Stimulated activated CD4-positive, alpha-beta T cell treated with anti-CD3 and anti-CD28 coated beads, Interleukin-1b, Interleukin-23, amount 100 ng/mL, for 1 hour (primary cell): ENCODE measurements at places on chromosomes 11 and 22.

DNA sequence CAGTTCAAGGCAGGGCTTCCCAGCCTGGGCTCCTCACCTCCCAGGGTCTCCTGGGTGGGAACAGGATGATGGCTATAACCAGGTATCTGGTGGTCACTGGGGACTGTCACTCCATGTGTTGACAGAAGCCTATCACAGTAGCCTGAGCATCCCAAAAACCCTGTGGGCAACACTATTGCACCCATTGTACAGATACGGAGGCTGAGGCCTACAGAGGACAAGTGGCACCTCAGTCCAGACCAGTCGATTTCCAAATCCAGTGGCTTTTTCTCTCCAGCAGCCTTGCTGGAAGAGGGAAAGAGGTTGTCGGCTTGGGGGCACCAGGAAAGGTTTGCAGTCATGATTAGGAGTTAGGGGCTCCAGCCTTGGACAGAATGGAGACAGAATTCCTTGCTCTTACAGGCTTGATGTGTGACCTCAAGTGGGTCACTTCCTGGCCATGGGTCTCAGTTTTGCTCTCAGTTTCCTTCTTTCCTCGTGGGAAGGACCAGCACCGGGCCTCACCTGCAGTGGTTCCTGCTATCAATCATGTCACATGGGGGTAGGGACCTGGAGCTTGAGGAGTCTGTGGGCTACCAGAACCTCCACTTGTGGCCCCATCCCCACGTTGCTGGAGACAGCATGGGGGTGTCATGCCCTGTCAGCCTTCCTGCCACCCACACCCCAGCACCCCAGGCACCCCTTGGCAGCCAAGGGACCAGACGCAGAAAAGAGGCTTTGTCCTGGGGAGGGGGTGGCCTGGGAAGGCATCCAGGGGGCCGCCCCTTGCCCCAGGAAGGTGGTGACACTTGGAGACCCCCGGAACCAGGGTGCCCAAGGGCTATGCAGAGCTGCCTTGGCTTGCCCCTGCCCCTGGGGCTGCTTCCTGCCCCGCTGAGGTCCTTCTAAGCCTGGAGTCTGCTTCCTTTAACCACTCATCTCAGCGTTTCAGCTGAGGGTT is 2.1 kb downstream of the EMID1 start:
- DNase-seq: no peak

DNA sequence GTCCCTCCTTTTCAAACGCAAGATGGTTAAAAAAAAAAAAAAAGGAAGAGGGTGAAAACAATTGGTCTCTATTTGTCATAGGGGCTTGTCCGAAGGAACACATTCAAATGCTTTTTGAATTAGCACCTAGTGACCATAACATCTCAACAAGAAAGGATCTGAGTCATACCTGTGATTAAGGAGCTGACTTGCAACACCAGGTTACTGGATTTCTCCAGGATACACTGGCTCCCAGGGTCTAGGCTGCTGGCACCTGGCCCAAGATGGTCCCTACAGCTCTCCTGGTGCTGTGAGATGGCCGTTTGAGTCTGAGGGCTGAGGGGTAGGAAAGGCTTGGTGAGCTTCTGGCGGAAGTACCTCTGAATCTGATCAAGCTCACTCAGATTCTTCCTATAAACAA is 28.4 kb upstream of the UCP3 start:
- no peak for DNase-seq

DNA sequence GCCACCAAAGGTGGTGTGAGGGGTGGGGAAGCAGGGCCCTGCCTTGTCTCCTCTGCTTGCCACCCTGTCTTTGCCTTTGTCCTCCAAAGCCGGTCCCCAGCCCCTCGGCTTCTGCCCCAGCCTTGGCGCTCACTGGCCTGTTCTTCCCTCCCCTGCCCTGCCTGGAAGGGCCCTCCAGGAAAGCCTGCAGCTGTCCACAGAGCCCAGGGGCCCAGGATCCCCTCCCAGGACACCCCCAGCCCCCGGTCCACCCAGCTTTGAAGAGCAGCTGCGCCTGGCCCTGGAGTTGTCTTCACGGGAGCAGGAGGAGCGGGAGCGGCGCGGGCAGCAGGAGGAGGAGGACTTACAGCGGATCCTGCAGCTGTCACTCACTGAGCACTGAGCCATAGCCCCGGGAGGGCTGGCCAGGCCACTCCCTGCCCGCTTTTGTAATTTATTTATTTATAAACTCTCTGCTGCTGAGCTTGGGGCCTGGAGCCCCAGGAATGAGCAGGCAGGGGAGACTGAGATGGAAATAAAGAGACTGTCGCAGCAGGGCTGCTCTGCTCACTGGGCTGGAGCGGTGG is 1.3 kb upstream of the SSH3 start:
- DNase-seq: no peak

DNA sequence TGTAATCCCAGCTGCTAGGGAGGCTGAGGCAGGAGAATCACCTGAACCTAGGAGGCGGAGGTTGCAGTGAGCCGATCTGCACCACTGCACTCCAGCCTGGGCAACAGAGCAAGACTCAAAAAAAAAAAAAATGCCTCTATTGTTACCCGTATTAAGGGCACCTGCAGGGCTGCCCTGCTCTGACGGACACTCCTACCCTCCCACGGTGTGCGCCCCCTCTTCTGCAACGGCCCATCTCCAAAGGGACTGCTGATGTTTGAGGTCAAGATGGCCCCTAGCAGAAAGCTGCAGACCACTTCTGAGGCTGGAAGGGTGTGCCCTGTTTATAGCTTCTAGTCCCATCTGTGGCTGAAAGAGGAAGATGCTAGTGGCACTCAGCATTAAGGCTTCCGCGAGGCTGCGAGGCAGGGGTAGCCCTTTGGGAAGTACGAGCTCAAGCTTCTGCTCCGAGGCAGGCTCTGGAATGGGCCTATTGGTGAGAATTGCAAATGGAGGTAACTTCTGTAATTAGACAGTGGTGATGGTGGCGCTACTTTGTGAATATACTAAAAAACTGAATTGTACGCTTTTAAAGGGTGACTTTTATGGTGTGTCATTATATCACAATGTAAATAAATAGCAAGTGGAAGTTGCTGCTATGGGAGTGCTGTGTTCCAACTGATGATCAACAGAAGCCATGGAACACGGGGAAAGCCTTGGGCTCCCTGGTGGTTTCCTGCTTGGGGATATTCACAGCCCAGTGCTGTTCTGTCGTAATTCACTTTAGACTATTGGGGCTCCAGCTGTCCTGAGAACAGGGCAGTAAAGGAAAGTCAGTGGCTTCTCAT is 24.3 kb downstream of the ARFGAP2 start:
- DNase-seq: no peak

GRCh38 chr11:32870676-32871075 is 21.9 kb upstream of the QSER1 start:
- no peak for DNase-seq

DNA sequence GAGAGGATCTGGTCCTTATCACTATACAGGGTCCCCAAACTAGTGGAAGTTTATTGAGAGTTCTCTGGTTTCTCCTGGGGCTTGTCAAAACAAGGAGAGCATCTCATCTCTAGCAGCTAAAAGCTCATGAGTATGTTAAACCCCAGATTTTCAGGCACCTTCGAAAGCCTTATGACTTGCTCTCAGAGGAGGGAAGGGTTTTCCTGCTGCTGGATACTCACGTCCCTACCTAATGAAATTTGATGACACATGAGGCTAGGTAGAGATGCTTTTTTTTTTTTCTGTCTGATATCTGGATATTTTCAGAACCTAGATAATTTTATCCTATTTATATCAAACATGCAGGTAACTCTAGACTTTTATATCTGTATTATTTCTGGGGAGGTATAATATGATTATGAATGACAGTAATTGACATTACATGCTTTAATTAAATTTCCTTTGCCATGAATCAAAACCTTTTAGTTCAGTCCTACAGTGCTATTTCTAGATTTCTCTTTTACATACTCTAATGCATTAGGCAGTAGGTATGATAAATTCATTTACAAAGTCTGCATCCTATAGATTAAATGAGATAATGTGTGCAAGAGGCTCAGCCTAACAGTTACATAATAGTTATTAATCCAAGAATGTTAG is 73.9 kb downstream of the PARVA start:
- DNase-seq: no peak

DNA sequence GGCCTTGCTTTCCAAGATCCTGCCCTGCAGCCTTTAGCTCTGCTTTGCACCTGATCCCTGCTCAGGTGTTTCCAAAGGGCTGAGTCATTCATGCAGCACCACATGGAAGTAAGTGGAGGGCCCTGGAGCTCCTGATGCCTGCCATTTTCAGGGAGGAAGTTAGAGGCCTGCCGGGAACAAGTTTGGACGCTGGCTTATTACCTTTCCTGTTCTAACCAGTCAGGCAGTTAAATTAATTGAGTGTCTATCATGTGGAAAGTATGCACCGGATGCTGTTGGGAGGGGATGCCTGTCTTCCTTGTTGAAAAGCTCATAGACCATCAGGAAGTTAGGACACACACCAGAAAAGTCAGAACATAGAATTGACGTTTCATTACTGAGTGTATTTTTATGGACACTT is 73.7 kb upstream of the PLET1 start:
- DNase-seq: no peak

GRCh38 chr11:83862033-83862432 is 575.9 kb upstream of the CCDC90B start:
- DNase-seq: no peak

DNA sequence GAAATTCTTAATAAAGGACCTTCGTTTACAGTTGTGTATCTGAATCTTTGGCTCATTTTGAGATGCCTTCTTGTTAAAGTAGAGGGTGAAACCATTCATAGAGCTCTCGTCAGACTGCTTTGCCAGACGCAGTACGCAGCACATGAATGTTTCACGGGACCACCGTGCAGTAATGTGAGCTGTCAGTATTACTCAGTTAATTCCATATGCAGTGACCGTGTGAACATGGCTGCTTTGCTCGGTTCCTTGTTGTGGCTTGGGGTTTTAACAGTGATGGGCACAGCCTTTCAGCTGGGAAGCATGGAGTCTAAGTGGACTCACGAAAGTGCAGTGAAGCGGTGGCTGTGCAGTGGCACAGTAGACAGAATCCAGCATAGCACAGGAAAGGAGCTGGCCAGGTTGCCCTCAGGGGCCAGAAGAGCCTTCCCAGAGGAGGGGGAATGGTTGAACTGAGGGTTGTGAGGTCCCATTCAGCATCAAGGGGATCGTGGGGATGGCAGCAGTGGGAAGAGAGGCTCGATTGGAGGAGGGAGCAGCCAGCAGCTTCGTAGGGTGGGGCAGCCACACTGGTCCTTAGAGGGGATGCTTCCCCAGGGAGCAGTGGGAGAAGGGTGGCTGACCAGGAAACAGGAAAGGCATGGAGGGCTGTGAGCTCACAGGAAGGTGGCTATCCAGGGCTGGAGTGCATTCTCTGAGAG is 31.4 kb downstream of the PPFIA1 start:
- no peak for DNase-seq

DNA sequence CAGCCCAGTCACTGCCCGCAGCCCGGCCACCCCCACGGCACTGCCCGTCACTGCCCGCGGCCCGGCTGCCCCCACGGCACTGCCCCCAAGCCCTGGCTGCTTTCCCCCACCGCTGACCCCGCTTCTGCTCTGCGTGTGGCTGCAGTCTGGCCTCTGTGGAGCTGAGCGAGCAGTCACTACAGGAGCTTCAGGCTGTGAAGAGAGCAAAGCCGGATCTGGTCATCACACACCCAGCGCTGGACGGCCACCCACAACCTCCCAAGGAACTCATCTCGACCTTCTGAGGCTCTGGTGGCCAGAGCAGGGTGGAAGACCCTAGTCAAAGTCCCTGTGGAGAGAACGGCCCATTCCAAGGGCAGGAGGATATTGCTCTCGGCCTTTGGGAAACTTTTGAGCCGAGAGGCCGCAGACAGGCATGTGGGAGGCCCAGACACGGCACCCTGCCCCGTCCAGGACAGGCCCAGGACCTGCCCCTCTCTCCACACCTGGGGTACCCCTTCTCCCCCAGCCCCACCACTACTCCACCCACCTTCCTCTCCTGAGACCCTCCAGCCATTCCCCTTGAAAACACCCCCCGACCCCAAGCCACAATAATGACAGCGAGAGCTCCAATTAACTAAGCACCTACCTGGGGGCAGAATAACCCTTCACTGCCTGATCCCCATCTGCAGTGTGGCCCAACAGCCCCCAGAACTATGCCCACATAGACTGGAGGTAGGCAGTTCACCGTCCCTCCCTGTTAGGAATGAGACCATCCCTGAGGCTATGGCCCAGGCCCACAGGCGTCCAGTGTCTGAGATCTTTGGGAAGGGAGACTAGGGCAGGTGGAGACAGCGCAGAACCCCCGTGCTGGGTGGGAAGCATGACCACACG is 3.7 kb upstream of the PGGHG start:
- DNase-seq: no peak

GRCh38 chr11:17978553-17979287 is 34.1 kb downstream of the SERGEF start:
- no peak for DNase-seq

GRCh38 chr22:37212174-37212906 is at the start of gene SSTR3:
SSTR3 (minus strand) TSS chr22:37212477; CDS start chr22:37207803, 4,674 bp downstream.
- no peak for DNase-seq

- no peak for DNase-seq
These were observed 12.5 kb downstream of the USH1C start for GRCh38 chr11:17531636-17532113.

GRCh38 chr11:98572941-98573340 is 447.8 kb upstream of the CNTN5 start:
- DNase-seq: no peak

DNA sequence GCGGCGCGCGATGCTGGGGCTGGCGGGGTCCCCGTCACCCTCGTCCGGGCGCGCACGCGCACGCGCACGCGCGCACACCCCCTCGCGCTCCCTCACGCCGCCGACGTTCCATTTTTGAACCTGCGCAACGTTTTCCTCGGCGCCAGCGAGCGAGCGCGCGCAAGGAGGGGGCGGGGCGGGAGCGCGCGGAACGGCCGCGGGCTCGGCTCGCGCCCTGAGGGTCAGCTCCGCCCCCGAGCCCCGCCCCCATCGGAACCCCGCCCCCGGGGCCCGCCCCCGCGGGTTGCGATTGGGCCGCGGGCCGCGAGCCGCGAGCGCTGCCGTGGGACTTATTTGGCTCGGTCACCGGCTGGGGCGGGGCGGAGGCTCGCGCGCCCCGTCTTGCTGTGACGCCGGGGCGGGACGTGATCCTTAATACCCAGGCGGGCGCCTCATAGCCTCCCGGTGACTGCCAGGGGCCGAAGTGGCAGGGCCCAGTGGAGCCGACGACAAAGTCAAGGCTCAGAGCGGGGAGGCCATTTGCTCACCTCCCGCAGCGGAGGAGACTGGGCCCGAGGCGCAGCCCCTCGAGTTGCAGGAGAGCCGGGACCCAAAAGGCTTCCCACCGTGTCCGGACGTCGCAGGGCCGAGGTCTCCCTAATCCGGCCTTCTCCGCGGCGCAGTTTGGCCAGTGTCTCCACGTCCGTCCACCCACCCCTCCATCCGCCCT is at the start of gene CBX7:
Gene CBX7 (minus strand): TSS at position 170 of the 709 bp plus-strand sequence. CDS start 236 bp downstream, outside the sequence.
- DNase-seq: peak; percentile 89

DNA sequence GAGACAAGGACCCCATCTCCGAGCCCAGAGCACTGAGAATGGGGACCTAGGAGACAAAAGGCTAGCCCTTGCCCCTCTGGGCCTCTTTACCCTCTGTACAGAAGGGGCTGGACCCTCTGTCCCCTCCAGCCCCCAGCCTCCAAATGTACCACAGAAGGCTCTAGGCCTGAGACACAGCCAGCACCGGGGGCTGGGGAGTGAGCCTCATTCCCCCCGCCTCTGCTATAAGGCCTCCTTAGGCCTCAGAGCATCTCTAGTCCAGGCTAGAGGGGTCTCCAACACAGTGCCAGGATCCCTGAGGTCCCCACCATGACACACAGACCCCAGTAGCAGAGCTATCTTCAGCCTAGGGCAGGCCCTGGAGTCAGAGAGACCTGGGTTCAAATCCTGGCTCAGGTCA is 4.8 kb downstream of the SMTN start:
- DNase-seq: no peak

GRCh38 chr11:61916737-61917333 is 531 bp downstream of the RAB3IL1 start:
- DNase-seq: no peak
